ENCODE measurements at places on chromosomes 3 and 15.

GRCh38 chr3:110526777-110527727 is 544.6 kb upstream of the NECTIN3 start:
- DNase-seq, result no peak

- DNase-seq, result no peak
These were observed 124.0 kb downstream of the ATP1B3 start for GRCh38 chr3:142000325-142000870.

GRCh38 chr15:84645997-84646396 is 8.1 kb downstream of the WDR73 start:
- DNase-seq, result no peak

- DNase-seq, result no peak
These were observed 740 bp downstream of the MAGI1 start for GRCh38 chr3:66037986-66038369.

DNA sequence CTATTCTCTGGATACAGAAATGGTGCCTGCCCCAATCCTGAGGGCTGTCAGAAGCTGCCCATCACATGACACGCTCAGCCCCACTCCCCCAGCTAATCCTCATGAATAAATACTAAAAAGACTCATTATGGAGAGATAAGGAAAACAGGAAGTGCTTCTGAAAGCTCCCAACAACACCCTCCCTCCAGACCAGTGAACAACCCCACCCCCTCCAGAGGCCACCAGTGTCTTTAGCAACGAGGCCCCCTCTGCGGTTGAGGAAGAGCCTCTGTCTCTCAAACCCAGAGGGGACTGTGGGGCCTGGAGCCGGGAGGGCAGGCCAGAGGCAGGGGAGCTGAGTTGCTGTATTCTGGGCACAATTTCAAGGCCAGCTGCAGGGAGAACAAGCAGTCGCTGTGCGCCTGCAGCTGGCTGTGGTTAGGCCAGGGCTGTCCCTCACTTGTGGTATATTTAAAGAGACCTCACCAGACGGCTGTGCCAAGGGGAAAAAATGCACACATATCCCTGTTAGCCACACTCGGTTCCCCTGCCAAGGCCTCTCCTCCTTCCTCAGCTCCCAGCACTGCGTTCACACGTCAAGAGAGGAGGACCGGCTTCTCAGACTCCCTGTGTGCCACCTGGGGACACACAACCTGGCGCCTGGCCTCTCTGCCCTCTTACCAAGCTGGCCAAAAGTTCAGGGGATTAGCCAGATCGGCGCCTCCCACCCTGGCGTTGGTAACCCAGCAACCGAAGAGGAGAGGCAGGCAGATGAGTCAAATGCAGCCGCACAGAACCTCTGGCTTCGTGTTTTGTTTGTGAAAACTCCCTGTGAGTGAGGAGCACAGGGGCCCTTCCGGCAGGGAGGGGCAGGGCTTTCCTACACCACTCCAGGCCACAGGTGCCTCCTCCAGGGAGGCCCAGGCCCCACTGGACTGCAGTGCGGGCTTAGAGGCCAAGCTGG is 101.2 kb upstream of the ETV5 start:
- peak; percentile 52 for DNase-seq

GRCh38 chr3:39344746-39345344 is 15.3 kb downstream of the CCR8 start:
- DNase-seq, result no peak

GRCh38 chr15:73258271-73259108 is 110.3 kb downstream of the HCN4 start:
- no peak for DNase-seq

GRCh38 chr3:130748981-130749380 is 2.4 kb upstream of the PIK3R4 start:
- no peak for DNase-seq

DNA sequence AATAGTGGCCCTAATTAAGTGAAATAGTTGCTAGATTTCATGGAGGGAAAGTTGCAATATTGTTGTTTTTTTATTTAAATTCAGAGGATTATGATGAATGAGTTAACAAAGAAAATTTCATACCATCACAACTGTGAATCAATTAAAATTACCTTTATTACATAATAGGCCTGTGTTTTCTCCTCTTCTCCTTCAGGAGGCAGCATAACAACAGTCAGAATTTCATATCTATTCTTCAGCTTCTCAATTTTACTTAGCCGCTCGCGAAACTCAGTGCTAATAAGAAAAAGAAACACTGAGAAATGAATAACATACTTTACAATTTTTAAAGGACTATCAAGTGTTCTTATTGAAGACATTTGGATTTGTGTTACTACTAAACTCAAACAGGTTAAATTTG is 29.4 kb downstream of the TTC14 start:
- no peak for DNase-seq
